ENCODE measurements at places on chromosomes 1 and 21.

GRCh38 chr1:64010316-64010715 is 193.1 kb upstream of the UBE2U start:
- DNase-seq, result no peak

GRCh38 chr1:53521924-53522552 is 62.8 kb downstream of the DMRTB1 start:
- DNase-seq, result no peak

GRCh38 chr21:32463889-32464300 is 51.4 kb downstream of the EVA1C start:
- no peak for DNase-seq

DNA sequence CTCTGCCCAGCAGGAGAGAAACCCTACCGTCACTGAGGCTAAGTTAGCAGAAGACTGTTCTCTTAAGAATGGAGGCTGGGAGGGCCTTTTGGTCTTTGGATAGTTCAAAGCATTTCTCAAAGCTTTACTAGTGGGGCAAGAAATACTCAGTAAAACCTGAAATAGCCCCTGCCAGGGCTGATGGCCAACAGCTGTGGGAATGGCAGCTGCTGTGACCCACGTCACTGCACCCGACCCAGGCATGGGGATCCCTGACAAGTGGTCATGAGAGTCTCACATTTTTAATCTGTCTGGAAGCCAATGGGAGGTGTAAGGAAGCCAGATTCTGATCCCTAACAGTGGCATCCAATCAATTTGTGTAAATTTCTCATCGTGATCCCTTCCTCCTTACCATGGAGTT is 44.5 kb upstream of the ENAH start:
- DNase-seq, result no peak

- no peak for DNase-seq
Observed at GRCh38 chr1:50099654-50100053, 9.1 kb upstream of the ELAVL4 start.

DNA sequence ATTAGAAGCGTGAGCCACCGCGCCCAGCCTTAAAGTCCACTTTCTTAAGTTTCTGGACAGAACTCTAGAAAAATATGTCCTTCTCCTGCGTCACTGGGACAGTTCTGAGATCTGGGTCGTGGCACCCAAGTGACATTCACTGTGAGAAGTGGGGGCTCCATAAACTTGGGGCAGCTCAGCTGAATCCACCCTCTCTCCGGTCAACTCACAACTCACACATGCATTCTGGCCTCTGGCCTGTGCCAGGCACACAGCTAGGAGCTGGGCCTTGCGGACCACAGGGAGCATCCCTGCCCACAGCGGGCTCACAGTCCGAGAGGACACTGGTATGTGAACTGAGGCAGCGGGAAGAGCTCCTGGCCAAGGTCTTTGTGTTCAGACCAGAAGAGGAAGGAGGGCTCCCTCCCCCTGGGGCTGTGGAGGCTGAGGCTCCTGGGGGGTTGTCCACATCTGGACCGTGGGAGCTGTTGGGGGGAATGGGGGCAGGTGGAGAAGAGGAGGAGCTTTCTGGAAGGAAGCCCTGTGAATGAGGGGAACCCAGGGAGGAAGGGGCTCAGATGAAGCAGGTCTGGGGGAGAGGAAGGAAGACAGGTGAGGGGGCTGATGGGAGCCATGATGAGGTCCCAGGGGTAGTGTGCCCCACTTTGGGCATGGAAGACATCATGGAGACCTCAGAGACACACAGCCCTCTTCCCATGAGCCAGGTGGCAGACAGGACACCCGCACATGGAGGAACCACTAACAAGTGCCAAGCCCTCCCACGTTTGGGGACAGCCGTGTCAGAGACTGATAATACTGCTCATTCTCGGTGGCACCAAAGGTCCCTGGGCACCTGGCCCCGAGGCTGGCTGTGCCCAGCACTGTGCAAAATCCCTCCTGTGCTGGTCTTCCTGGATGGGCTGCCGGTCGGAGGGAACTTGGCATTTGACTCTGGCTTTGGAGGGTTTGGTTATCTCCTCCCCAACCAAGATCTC is 191.0 kb upstream of the VAMP3 start:
- no peak for DNase-seq

DNA sequence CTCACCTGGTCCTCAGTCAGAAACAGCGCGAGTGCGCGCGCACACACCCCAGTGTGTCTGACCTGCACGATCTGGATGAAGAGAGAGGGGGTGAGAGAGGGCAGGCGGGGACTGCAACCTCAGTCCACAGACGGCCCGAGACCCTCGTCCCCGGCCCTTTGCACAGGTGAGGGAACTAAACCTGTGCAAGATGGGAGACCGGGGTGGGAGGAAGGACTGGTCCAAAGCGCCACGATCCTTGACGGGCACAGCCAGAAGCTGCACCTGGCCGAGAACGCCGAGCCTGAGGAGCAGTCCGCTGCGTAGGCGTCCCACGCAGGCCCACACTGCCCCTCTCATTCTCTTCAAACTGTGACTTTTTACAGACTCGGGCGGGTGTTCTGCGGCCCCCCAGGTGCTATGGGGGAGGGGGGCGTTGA is 519 bp upstream of the IQCC start:
- no peak for DNase-seq

GRCh38 chr1:36160949-36161485 is 5.1 kb downstream of the MAP7D1 start:
- peak; percentile 48 for DNase-seq

- no peak for DNase-seq
Observed at GRCh38 chr21:42294273-42294880, 20.8 kb downstream of the TFF3 start.

- no peak for DNase-seq
Observed at GRCh38 chr1:119909890-119910596, 13.7 kb upstream of the ADAM30 start.

DNA sequence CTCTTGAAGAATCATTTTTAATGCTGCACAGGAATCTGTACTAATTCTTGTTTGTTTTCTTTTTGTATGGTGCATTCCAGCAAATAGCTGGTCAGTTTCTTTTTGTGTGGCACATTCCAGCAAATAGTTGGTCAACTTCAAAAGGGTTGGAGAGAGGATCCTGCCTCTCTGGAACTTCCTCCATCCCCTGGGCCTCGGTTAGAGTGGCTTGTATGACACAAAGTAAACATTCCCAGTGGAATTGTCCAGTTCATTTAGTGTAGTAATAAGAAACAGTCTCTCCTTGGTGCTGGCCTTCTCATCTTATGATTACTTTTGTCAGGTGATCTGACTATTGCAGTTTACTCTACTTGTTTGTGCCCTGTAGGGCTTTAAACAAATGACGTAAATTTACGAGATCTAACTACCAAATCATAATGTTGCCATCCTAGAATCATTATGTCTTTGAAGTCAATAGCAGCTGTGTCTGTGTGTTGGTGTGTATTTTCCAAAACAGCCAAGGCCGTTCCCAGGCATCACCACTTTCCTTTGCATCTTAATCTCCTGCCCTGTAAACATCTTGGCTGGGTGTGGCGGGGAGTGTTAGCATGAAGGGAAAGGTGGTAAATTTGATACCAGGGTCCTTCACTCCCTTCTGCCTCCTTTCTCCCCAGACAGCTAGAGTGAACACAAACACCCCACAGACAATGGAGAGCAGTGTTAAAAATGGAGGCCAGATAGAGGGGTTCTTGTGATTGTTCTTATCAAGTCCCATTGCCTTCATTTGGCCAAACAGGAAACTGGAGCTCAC is 77.9 kb downstream of the CDC7 start:
- DNase-seq, result no peak

- no peak for DNase-seq
Observed at GRCh38 chr1:222370913-222371675, 176.8 kb downstream of the HHIPL2 start.

DNA sequence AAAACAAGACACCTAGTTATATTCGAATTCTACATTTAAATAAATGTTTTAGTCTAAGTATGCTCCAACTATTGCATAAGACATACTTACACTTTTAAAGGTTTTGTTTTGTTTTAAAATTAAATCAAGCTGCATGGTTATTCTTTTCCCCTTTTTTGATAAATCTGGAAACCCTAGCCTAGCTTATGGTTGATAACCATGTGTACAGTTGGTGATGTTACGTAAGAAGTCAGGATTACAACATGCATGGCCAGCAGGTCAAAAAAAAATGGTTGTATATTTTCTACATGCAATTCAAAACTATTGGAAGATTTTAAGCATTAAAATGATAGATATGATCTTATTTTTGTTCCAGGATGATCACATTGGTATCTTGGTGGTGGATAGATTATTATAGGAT is 1600.6 kb downstream of the PLA2G4A start:
- no peak for DNase-seq
